ENCODE measurements at places on chromosomes 1 and 21.

GRCh38 chr1:94544706-94545490, 3.3 kb upstream of the F3 start:
- DNase-seq = no peak

DNA sequence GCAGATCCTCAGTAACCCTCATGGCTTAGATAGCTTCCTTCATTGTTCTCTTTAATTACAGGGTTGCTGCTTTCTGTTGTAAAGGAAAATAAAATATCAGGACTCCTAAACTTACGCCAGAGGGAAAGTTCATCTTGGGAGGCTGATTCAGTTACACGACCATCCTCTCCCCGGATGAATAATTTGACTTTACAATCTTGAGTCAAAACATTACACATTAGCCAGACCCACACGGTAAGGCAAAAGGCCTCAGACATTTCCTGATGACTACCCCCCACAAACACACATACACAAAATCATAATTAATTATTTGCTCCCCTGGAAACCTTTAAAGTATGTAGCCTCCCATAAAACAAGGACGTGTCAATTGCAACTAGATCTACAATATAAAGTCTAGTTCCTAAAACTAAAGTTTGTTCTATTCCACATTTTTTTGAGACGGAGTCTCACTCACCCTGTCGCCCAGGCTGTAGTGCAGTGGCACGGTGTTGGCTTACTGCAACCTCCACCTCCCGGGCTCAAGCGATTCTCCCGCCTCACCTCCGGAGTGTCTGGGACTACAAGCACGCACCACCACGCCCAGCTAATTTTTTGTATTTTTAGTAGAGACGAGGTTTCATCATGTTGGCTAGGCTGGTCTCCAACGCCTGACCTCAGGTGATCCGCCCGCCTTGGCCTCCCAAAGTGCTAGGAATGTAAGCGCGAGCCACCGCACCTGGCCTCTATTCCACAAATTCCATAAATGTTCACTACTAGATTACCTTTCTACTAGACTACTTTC, 830 bp upstream of the PRDX1 start:
- DNase-seq = no peak

DNA sequence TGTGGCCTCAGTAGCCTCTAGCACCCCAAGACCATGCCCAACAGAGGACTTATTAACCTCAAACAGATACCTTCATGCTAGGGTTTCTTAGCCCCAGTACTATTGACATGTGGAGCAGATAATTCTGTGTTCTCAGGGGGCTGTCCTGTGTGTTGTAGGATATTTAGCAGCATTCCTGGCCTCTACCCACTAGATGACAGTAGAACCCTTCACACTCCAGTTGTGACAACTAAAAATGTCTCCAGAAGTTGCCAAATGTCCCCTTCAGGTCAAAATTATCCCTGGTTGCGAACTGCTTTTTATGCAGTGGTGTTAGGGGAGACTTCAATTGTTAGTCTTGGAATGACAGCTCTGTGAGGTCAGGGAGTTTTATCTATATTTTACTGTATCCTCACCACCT, 8.1 kb downstream of the KAZN start:
- DNase-seq = no peak

DNA sequence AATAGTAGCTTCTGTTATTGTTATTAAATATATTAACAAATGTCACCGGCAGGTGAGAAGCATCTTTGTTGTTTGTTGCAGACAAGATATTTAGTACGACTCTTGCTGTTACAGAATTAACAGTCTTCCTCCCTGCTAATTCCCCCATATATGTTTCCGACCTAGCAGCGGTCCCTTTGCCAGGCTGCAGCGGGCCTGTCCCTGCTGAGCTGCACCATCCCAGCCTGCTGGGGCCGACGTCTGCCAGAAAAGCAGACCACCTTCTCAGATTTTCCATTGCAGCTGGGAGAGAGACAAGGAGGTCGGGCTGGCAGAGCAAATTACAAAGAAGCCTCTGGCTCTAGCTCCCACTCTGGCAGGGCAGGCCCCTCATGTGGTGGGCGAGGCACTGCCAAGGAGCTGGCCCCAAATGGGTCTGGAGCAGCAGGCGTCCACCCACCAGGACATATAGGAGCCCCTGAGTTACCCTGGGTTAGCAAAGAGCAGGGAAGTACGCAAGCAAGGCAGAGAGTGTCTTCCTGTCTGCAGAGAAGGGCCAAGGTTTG, 142.7 kb downstream of the FOXD2 start:
- DNase-seq = no peak

DNA sequence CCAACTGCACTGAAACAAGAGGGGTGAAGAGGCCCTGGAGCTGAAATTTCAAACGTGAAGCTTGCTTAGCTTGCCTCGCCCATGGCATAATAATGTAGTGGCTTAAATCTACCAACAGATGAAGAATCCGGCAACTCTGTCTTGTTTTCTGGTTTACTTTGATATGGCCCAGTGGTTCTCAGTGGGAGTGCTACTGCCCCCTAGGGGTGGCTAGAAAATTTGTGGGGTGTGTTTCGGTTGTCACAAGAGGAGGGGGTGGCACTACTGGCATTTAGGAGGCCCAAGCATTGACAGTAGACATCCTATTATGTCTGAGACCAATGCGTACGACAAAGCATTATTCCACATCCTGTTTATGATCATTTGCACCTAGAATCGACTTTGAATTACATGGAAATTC, 51.9 kb upstream of the C8B start:
- DNase-seq = no peak

DNA sequence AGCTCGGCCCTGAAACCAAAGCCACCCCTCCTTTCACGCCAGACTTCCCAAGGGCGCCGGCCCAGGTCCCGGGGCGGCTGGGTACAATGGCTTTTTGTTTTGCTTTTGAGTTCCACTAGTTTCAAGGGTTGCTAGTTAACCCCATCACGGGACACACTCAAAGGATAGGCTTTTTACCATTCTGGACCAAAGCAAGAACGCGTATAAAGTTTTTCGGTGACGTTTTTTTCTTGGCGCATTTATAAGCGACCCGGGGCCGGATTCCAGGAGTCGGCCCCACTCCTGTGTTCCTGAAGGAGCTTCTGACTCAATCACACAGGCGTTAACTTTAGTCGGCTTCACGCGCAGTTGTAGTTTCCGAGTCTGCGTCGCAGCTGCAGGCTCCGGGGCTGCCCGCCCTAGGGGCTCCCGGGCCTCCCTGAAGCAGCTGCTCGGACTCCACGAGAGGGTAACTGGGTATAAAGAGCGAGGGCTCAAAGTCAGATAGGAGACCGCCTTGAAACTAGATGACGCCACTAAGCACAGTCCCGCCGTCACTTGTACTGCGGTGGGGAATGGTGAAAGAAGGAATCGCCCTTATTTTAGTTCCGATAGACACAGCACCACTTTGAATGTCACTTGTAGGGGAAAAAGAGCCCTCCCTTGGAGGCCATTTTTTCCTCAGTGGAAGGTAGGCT, 707 bp upstream of the KLHL21 start:
- DNase-seq = no peak

- DNase-seq = no peak
Measured at GRCh38 chr21:39136711-39137110, 46.5 kb downstream of the PSMG1 start.

Measured in T47D (cell line).